ENCODE measurements at places on chromosomes 16 and 17. TPM values are rescaled to one million over a fixed set of nuclear protein-coding genes. Genes with fewer than 3 reads are reported as not detected.

The TBC1D3 gene
- not detected for total RNA-seq

GRCh38 chr17:82734987-82735866, at the start of gene FN3K:
Gene FN3K, plus strand, starts transcription at chr17:82735615. Its CDS starts 22 bp downstream, at chr17:82735637.
- no peaks in the 10 kb centered on the region for H3K4me1 ChIP-seq
- no peak within 1 kb of the TSS for H3K27ac ChIP-seq
- H3K36me3 ChIP-seq: peaks cover 19% of the 10 kb centered on the region
- no peak for DNase-seq
- H3K4me3 ChIP-seq: peak within 1 kb of the TSS; percentile 46
- H3K27me3 ChIP-seq: no peaks in the 10 kb centered on the region

The LRRC36 gene
- not detected for total RNA-seq

GRCh38 chr17:6427279-6427781, 7.6 kb downstream of the AIPL1 start:
- H3K27me3 ChIP-seq: no peaks in the 10 kb centered on the region
- peaks cover 2% of the 10 kb centered on the region for H3K4me1 ChIP-seq
- no peak overlapping the region for H3K27ac ChIP-seq
- H3K36me3 ChIP-seq: no peaks in the 10 kb centered on the region
- H3K4me3 ChIP-seq: no peak overlapping the region

- H3K36me3 ChIP-seq: peaks cover 23% of the 10 kb centered on the region
- no peaks in the 10 kb centered on the region for H3K4me1 ChIP-seq
- H3K4me3 ChIP-seq: no peak overlapping the region
These were observed 11.4 kb downstream of the UNK start for GRCh38 chr17:75795820-75796607.

The KIF18B gene
- total RNA-seq: 76.4 TPM

- no peak overlapping the region for H3K4me3 ChIP-seq
- no peak overlapping the region for H3K27ac ChIP-seq
- DNase-seq: no peak
- H3K27me3 ChIP-seq: peaks cover 5% of the 10 kb centered on the region
- peaks cover 5% of the 10 kb centered on the region for H3K4me1 ChIP-seq
- no peaks in the 10 kb centered on the region for H3K36me3 ChIP-seq
These were observed 4.0 kb upstream of the SMTNL2 start for GRCh38 chr17:4580291-4580690.

The MT4 gene
- not detected for total RNA-seq

GRCh38 chr16:47204736-47205504, 61.2 kb upstream of the NETO2 start:
- no peak overlapping the region for H3K4me3 ChIP-seq
- H3K4me1 ChIP-seq: no peaks in the 10 kb centered on the region
- no peak for DNase-seq
- no peak overlapping the region for H3K27ac ChIP-seq
- no peaks in the 10 kb centered on the region for H3K36me3 ChIP-seq

Measured in HCT116 (cell line).